Glutamatergic neuron (in vitro differentiated cells): ENCODE measurements at places on chromosomes 3 and 15. TPM values are rescaled to one million over a fixed set of nuclear protein-coding genes. Genes with fewer than 3 reads are reported as not detected.

LMLN gene
- total RNA-seq: 3.7 TPM

RHOV gene
- 1.8 TPM for total RNA-seq

TF gene
- total RNA-seq: 2.3 TPM

GATA2 gene
- total RNA-seq: 3.6 TPM

NEK10 gene
- total RNA-seq: 1.5 TPM

UBAP1L gene
- 4.6 TPM for total RNA-seq

SPESP1 gene
- not detected for total RNA-seq

CHDH gene
- 0.61 TPM for total RNA-seq

DNA sequence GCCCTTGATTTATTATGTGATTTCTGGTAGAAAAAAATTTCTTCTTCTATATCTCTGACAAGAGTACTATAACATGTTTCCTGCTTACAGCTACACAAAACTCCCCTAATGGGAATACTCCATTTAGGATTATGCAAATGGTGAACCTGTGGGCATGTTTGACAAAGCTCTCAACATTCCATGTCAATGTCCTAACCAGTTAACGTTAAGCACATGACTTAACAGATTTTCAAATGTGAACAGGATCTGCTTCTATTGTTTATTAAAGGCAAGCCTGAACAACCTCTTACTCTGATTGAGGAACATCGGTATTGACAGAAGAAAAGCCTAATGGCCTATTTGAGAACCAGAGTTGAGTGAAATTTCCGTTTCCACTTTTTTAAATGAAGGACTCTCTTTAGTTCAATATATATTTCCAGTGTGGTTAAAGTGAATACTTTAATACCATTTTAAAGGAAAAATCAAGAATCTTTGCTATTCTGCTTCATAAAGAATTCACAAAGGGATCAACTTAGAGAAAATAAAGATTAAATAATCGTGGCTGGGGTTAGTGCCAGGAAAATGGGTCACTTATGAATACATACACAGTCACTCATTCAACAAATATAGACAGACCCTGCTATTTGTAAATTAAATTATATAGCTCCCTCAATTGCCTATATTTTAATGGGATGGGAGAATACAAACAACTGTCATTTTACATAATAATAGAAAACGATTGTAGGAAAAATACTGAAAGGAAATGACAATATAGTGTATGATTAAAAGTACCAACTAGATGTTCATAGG, 300.3 kb upstream of the CBLB start:
- no peak for DNase-seq

DNA sequence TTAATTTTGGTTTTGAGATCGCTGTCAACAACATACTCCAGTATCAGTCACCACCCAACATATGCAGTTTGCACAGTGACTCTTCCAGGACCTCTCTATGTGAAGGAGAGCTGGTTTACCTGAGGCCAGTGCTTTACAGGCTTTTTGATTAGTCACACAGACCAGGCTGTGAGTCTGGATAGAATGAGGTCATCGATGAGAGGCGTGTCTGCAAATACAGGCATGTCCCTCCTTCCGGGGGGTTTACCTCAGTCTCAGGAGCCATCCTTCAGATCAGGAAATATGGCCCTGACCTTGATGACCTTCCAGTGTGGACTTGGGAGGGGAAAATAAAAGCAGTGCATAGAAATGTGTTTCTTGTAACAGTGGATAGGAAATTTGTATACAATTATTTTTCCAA, 46.9 kb downstream of the KBTBD12 start:
- DNase-seq: no peak

- no peak for DNase-seq
Measured at GRCh38 chr15:72503147-72503546, 29.0 kb downstream of the ARIH1 start.

- no peak for DNase-seq
Measured at GRCh38 chr3:136802481-136802996, 16.4 kb upstream of the SLC35G2 start.

- no peak for DNase-seq
Measured at GRCh38 chr3:71067977-71068654, 515.4 kb downstream of the FOXP1 start.

DNA sequence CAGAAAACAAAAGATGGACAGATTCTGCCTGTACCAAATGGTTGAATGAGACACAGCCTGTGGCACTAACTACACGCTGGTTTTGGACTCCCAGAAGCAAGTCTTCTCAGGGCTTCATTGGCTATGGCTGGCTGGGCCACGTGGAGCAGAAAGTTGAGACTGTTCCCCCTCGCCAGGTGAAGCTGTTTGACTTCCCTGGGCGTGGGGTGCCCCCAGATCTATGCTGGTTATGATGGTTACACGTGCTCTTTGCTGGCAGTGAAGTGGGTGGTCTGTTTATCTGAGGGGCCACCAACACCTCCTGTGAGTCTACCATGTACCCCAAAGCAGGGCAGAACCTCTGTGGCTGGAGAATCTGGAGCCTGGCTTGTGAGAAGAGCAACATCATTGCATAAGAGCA, 60.3 kb upstream of the EPHA6 start:
- no peak for DNase-seq

GRCh38 chr3:77967621-77968020, 927.7 kb downstream of the ROBO2 start:
- DNase-seq: no peak

DNA sequence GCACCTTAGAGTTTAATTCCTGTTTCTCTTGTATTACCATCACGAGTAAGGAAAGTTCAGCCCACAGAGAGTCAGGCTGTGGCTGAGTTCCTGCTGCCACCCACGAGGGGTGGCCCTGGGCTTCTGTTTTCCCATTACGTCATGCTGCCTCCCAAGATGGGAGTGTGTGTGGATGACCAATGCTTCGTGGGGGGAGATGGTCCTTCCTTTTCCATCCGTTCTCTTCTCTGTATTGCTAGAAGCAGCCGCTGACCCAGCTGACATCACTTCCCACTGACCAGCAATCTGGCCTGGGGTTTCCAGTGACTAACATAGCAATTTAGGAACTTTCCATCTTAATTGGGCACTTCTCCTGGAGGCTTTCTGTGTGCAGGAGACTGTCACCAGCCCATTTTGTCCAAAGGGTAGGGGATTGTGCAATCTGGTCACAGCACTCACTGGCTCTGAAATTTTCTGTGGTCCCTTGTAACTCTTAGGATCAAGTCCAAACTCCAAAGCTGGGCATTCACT, 9.3 kb downstream of the IRAK2 start:
- DNase-seq: no peak

DNA sequence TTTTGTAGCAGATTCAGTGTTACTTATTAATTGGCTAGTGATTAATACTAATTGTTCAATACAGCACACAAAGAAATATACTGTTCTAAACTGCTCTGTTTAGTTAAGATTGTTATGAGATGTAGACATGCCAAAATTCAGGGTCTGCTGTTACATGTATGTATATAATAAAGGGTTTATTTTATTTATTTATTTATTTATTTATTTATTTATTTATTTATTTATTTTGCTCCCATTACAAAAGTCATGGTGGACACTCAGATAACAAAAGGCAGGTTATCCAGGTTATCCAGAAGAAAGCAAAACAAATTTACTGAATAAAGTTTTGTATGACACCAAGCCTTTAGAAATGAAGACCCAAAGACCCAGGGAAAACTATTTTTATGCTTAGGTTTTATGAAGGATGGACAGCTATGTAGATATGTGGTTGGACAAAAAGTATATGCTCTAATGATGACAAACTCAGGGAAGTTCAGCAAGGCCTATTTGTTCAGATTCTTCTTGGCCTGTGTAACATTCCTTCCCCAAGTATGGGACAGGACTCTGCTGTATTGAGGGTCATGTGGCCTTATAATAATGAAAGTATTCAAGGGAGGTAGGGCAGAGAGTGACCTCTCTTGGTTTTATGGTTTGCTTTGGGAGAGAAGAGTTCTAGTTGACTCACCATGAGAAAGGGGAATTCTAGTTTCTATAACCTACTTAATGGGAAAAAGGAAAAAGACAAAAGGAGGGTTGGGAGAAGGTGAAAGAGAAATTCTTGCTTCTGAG, 1056.8 kb downstream of the ROBO2 start:
- no peak for DNase-seq

- DNase-seq: no peak
Measured at GRCh38 chr15:79540551-79540950, 108.4 kb downstream of the MINAR1 start.

- no peak for DNase-seq
Measured at GRCh38 chr15:81060907-81061306, 60.2 kb downstream of the TLNRD1 start.

DNA sequence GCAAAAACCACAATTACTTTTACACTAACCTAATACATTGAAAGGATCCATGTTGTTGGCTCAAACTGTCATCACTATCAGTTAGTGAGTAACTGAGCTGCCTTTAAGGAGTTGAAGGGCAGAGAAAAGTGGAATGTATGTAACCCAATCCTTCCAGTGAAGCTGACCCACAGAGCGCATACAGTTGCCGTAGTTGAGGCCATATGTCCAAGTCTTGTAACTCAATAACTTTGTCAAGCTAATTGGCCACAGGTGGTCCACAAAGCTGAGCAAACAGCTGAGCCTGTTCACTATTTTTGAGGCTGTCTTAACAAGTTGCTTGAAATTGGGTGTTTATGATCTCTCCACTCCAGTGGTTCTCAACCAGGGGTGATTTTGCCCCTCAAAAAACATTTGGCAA, 169.0 kb upstream of the SLC24A5 start:
- no peak for DNase-seq

- no peak for DNase-seq
Measured at GRCh38 chr3:117226932-117227331, 517.4 kb downstream of the TUSC7 start.

DNA sequence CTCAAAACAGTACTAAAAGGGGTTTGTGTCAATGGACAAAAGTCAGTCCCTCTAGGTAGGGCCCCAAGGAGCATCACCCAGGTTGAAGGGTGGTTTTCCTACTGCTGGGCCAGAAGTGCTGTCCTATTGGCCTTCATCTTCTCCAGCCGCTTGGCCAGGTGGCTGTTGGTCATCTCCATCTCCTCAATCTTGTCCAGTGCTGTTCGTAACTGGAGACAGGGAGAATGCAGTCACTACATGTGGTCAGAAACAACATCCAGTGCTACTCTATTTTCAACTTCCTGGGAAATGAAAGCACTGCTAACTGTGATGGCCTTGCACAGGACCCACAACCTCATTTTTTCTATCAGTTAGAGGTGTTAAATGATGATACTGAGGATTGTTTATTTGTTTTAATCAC, 60.4 kb downstream of the MLH1 start:
- DNase-seq: no peak

DNA sequence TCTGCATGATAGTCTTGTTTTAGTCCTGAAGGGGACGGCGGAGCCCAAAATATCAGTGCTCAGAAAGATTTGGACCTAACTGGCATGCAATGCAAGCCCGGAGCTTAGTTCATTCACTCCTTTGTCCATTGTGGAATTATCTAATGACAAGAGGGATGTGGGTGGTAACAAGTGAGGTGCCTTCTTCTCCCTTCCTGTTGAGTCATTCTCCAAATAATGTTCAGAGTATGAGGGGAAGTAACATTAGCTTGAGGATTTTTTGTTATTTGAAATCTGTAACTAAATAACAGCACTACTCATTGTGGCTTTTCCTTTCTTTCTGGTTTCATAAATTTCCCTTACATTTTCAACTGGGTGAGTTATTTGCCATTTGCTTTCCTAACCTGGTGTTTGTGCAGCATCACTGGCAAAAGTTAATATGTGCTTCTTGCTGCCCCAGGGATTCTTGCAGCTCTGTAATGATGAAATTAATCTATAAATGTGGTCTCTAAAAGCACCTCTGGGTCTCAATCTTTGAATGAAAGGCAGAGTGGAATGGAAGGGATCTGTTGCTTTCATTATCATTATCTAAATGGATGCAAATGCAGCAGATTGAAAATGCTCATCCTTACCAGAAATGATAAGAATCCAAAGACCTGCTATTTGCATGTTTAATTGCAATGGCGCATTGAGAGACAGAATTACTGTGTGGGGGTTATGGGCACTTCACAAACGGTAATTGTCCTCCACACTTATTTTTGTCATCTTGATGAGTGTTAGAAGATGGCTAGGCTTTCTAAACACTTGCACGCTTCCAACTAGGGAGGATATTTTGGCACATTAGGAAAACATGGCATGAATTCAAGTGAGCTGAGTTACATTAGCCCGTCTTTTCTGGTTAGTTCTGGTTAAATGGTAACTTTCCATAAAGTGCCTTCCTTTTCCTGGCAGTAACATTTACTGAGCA, 89.9 kb upstream of the MITF start:
- DNase-seq: no peak

GRCh38 chr3:190172751-190173150, 52.1 kb upstream of the P3H2 start:
- DNase-seq: no peak

GRCh38 chr3:46406788-46407611, at the start of the genes CCR5AS and CCRL2:
Gene CCR5AS, minus strand, starts transcription at chr3:46407066.
Gene CCRL2, plus strand, starts transcription at chr3:46407259. Its CDS starts 821 bp downstream, at chr3:46408080.
- no peak for DNase-seq

GRCh38 chr15:99268431-99268830, 17.1 kb downstream of the LRRC28 start:
- no peak for DNase-seq

DNA sequence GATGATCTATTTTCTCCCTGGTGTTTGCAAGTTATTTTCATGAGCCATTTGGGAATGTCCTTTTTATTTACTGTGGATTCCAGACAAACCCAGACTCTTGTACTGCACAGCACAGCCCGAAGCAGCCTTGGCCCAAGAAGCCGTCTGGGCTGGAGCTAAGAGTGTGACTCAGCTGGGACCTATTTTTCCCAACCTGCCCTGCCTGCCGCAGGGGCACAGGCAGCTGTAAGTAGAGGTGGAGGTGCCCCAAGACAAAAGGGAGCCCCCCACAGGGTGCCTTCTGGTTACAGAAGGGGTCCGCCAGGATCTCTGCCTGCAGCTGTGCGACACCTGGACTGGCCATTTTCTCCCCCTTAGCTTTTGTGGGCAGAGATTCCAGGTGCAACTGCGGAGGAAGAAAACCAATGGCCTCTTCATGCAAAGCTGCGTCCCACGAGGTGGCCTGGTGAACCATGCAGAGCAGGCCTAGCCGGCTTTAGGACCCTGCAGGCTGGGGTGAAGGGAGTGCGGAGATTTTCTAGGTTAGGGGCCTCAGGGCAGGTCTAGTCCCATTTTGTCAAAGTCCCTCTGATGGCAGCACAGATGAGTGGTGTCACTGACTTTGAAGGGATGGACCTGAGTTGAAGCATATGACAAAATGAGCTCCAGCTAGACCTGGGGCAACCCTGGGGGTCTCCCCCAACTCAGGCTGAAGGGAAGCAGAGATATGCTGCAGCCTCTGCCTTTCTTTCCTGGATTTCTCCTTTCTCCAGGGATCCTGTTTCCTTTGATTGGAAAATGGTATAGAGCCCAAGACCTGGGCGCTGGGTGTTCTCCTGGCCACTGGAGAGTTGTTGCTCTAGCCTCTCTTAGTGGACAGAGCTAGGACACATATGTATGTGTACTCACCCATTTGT, 131.2 kb downstream of the KLF13 start:
- no peak for DNase-seq

- DNase-seq: no peak
Measured at GRCh38 chr15:70703096-70703878, 60.1 kb downstream of the UACA start.

- no peak for DNase-seq
Measured at GRCh38 chr3:132773071-132773619, 50.9 kb upstream of the NPHP3 start.

DNA sequence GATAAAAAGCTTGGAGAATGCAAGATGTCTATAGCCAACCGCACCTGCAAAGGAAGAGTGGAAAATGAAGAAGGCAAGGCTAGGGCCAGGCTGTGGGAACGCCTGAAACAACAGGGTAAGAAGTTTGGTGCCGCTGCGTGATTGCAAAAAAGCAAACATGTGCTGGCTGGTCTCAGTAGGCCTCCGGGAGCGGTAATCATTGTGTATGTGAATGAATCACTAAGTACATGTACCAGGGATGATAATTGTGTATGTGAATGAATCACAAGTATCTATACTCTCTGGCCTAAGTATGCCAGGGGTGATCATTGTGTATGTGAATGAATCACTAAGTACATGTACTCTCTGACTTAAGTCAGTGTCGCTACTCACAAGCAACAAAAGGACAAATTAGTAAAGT, 40.3 kb upstream of the PARL start:
- DNase-seq: no peak
